ENCODE measurements at places on chromosomes 1 and 21. TPM values are rescaled to one million over a fixed set of nuclear protein-coding genes. Genes with fewer than 3 reads are reported as not detected.

Gene SLC30A7
- total RNA-seq, result 14.5 TPM

Gene COL9A2
- total RNA-seq, result 1.1 TPM

DNA sequence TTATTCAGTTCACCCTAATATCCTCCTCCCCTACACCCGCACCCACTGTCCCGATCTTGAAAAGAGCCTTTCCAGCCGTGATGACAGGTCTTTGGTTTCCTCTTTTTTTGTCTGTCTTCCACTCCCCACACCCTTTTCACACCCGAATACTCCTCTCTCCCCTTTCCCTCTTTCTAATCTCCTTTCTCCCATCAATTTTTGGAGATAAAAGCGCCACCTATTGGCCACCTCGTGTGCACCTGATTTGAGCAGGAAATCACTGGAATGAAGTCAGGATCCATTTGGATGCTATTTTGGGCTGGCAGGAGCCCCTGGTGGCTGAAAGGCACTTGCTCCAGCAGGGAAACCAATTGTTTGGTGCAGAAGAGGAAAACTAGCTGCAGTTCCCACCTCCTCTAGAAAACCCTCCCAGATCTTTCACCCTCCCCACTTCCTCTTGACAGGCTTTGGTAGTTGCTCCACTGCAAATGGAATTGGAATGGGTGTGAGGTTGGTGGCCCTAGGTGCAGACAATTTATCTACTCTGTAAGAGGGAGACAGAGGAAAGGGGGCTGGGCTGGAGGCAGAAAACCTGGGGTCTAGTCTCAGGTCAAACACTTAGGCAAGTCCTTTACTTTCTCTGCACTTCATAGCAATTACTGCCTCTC is 8.4 kb downstream of the FOXE3 start:
- DNase-seq, result no peak

DNA sequence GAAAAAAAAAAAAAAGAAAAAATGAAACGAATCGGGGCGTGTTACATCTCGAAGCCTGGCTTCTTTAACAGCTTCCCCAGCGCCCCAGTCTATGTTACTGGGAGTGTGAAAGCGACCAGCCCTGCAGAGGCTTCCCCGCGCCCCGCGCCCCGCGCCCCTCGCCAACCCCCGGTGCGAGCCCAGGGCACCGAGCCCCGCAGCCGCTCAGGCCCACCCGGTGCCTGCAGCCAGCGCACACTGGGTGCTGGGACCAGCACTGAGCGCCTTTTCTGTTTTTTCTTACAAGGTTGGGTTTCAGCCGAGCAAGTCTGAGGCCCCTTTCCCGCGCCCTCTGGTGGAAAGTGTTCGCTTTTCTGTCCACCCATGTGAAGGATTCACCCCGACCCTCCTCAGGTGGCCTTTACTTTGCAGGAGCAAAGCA is 42.1 kb upstream of the ZNF496 start:
- peak; percentile 25 for DNase-seq

DNA sequence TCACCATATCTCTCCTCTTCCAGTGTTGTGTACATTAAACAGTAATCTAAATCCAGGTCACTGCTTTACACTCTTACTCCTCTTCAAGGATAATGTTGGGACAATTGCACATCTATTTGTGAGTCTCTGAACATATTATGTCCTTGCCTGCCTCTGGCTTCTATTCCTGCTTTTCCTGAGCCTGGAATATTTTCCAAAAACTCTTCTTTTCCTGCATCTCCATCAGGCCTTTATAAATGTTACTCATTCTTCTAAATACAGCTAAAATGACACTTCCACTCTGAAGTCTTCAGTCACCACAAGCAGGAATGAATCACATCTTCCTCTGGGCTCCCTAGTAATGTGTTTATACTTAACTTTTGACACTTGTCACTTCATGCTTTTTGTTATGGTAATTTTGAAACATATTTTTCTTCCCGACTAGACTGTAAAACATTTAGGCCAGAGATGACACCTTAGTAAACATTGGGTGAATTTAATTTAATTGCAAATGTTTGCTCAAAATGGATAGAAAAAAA is 396.0 kb downstream of the LRRIQ3 start:
- no peak for DNase-seq

- DNase-seq, result peak; percentile 42
Measured at GRCh38 chr1:88873737-88874349, 17.5 kb downstream of the GTF2B start.

DNA sequence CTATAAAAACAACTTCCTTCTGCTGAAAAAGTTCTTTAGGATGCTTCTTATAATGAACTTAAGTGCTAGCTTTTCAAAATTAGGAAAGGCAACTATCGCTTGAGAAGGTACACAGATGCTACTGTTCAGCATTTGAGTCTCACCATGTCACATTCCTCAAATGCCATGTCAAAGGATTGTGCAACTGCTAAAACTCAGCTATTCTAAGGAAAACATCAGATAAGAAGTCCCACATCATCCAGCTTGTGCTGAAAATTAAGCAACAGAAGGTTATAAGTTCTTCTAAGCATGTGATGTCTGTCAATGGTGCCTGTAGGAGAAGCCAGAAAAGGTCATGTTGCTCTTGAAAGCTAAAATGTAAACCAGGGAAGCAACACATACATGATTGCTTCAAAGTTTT is 36.5 kb downstream of the MCOLN2 start:
- no peak for DNase-seq

DNA sequence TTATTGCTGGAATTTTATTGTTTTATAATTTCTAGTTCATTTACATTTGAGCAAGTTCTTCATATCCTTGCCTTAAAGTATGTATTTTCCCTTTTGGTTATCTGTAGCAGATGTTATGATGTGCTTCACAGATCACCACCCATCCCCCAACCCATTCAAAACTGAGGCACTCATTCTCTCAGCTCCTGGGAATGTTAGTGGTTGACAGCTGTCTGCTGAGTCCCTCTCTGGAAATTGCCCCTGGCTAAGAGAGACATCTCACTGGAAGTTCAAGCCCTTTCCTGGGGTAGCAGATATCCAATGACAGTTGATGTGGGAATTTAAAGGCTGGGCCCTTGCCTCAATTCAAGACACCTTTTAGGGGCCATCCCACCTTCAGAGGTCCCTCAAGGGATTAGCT is 4.3 kb upstream of the DPYD start:
- DNase-seq, result no peak

DNA sequence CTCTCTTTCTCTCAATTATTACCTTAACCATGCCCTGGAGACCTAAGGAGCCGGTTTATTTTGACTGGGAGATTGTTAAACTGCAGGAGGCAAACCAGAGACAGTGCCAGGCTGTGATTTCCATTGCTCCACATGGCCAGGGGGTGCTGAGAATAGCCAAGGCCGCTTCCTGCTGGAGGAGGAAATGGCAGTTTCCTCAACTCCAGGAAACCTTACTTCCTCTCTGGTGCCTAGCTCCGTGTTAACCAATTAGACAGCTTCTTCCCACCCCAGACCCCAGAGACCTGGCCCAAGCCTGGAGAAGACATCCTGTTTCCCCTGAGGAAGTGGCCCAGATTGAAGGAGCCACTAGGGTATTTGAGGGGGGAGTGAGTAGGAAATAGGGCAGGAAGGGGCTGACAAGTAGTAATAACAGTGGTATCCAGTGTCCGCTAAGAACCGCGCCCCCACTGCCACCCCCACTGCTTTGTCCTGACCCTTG is 161.2 kb downstream of the PLPP3 start:
- no peak for DNase-seq

DNA sequence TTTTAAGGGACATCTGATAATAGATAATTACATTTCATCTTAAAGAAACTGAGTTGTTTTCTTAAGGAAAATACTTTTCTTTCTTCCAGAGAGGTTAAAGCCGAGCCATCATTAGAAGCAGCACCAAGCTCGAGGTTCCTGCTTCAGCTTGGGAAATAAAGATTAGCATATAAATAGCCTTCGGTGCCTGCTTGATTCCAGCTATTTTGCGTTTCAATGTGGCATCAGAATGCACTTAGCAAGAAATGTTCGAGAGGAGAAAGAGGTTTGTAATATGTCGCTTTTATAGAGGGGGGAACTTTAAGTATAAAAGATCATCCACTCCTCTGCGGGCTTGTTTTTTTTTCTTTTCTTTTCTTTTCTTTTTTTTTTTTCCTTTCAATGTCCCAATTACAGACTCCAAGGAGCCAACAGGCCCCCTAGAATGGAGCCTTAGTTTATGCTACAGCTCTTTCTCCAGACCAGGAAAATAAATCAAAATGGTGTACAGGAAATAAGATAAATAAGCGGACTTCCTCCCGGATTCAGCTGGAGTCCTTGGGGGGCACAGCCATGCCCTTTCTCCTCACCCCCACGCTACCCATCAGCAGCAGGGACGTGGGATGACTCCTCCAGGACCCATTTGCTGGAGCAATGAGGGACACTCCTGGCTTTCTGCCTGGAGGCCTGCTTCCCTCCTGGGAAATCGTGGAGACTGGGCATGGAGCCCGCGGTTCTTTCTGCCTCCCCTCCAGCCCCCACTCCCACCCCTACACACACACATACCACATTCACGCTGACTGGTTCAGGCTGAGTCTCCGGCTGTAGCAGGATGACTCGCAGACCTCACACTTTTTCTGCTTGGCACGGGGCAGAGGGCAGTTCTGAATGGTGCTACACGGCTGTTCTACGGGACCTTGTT is 131.6 kb downstream of the RRAGC start:
- DNase-seq, result peak; percentile 9

GRCh38 chr1:90809093-90809492 is 92.0 kb upstream of the BARHL2 start:
- DNase-seq, result no peak
